ENCODE measurements at places on chromosomes 2 and 18.

DNA sequence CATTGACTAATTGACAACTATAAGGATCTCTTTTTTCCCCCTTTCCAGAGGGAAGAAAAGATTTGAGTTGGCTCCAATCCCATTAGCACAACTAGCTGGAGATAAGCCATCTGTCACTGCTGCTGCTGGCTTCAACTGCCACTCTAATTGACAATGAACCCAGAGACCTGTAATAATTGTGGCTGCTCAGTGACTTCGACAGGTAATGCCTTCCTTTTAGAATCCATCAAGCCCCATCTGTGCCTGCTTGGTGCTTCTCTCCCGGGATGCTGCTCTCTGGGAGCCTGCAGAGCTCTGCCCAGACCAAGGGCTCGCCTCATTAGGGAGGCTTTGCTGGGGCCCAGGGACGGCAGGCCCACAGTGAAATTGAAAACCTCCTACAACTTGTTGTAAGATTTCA lies 376.7 kb upstream of the SOX11 start:
- DNase-seq = peak; percentile 64

- no peak for DNase-seq
These were observed 121.8 kb downstream of the CTIF start for GRCh38 chr18:48660346-48661228.

- no peak for DNase-seq
These were observed 216.6 kb downstream of the RTP5 start for GRCh38 chr2:242085941-242086621.

GRCh38 chr2:191789796-191790195 lies 57.1 kb downstream of the CAVIN2 start:
- no peak for DNase-seq

GRCh38 chr18:36460854-36461253 lies 163.3 kb downstream of the FHOD3 start:
- peak; percentile 30 for DNase-seq

DNA sequence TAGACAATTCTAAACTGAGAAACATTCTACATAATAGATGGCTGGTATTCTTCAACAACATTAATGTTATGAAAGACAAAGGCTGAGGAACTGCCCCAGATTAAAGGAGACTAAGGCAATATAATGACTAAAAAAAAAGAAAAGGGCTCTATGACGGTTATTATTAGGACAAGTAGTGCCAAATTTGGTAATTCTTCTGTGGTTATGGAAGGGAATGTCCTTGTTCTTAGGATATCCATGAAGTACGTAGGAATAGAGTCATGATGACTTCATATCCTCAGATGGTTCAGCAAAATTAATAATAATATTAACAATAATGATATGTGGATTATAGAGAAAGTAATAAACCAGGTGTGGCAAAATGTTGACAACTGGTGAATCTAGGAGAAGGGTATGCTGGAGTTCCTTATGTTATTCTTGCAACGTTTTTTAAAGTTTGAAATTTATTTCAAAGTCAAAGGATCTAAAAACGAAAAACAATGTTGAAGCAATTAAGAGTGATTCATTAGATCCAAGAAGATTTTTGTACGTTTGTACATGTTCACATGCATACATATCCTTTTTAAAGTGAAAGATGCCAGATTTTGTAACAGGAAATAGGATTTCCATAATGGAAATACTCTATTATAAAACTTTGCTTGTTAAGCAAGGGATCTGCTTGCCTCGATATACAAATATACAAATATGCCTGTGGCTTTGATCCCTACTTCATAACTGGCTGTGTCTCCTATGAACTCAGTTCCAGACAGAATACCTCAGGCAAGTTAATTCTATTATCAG lies 27.7 kb upstream of the STRN start:
- DNase-seq = no peak
